ENCODE measurements at places on chromosomes 5 and 9.

- no peak for DNase-seq
Measured at GRCh38 chr9:115525111-115526058, 407.4 kb upstream of the TNC start.

GRCh38 chr5:99926463-99926862 is 608.7 kb upstream of the FAM174A start:
- DNase-seq = no peak

DNA sequence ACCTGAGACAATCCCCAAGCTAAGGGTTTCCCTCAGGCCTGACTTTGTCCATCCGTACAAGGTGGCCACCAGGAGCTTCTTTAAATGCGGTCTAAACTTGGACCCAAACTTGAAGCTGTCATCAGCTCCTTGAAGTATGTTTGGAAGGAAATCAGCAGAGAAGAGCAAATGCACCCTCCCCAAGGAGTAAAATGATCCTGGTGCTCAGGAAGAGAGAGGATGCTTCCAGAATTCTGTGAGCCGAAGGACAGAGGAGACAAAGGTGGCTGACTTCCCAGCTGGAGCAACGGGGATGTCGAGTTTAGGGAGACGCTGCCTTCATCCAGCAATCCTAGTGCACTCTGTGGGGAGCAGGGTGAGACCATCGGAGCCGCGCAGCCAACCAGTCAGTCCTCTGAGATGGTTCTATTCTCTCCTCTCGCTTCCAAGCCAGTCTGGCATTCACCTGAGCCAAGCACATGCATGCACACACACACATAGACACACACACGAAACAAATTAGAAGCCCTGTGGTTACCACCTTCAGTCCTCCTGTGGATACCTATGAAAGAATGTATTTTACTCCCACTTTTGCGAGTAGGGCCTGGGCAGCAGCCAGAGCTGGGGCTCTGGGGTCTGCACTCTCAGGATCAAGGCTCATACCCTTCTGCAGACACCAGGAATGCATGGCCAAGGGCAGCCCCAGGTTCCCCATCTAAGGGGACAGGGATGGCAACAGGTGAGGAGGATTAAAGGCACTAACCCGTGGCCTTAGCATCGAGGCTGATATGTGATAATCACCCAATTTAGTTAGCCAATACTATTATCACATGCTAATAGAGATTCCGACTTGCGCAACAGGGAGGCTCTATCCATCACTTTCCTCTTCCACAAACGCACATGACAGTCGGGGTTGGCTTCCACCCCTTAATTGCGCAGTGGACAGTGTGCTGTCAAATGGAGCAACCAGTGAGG is 75.8 kb downstream of the GTF3C4 start:
- no peak for DNase-seq

DNA sequence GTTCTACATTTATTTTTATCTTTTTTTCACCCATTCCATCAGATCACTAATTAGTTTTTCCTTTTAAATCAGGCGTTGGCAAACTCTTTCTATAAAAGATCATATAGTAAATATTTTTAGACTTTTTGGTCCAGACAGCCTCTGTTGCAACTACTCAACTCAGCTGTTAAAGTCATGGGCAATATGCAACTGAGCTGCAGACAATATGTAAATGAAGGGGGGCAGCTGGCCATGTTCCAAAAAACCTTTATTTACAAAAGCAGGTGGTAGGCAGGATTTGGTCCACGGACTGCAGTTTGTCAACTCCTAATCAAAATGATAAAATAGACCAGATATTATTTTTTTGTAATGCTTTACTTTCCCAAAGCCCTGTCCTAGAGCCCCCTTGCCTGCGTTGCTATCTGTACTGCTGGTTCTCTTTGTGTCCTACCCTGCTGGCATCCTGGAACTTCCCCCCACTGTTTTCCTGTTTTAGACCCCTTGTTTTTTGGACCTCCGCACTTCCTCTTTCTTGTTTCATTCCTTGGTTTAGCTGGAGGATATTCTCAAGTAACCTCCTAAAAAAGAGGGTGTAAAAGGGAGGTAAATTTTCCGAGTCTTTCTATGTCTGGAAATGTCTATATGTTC is 24.7 kb upstream of the TNFSF8 start:
- DNase-seq = no peak

DNA sequence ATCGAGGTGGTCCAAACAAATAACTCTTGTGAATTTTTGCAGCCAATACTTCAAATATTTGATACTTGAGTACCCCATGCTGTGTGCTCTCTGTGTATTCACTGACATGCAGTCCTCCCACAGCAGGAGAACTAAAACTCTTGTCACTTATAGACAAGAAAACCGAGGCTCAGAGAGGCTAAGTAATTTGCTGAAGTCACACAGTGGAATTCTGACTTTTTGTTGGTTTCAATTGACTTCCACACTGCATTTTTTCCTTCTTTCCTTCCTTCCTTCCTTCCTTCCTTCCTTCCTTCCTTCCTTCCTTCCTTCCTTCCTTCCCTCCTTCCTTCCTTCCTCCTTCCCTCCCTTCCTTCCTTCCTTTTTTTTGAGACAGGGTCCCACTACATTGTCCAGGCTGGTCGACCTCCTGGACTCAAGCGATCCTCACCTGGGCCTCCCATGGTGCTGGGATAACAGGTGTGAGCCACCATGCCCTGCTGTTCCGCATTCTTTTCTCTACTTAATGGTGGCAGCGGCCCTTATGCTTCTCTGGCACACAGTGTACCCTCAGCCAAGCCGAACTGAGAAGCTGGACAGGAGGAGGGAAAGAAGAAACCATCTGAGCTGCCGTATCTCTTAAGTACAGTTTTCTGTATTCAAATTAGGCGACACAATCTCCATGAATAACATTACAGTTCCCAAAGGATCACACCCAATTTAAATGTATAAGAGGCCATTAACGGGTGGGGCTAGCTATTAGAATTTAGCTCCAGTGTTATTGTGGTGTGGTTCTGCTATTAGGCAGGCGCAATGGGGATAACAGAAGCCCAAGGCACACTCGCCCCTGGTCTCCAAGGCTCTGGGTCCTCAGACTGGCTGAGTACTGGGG is 38.4 kb upstream of the GRHPR start:
- DNase-seq = peak; percentile 69

DNA sequence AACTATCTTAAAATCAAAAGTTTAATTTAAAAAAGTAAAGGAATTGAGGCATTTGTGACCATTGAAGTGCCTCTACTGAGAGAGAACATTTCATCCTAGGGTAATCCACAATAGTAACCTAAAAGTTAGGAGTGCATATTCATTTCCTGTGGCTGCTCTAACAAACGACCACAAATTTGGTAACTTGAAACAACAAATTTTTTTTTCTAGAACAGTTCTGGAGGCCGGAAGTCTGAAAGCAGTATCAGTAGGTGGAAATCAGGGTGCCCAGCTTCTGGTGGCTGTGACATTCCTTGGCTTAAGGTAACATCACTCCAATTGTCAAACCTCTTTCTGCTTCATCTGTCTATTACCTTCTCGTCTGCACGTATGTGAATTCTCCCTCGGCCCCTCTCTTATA is 67.1 kb upstream of the SSBP2 start:
- DNase-seq = no peak

DNA sequence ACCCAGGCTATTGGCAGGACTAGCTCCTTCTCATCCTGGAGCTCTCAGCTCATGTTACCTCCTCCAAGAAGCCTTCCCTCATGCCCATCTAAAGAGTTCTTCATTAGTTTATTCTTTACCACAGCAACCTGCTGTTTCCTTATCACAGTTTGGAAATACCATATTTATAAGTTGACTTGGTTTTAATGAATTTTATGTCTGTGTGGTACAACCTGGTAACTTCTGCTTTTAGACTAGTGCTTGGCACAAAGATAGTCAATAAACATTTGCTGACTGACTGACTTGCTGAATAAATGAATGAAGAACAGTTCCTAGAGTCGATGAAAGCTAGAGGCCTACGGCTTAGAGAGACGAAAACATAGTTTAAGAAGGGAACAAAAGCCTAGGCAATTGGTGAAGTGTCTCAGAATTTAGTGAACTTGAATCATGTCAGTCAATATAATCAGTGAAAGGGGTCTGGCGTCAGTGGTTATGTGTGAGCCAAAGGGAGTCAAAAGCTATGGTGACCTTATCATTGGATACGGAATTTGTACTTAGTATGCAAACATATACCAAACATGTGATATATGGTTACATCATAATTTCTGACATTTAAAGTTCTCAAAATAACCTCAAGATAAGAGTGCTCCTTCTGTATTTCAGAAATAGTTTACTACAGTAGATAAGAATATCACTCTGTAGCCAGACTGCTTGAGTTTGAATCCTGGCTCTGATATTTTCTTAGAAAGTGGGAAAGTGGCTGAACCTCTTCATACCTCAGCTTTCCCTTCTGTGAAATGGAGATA is 239.5 kb downstream of the MCTP1 start:
- no peak for DNase-seq

DNA sequence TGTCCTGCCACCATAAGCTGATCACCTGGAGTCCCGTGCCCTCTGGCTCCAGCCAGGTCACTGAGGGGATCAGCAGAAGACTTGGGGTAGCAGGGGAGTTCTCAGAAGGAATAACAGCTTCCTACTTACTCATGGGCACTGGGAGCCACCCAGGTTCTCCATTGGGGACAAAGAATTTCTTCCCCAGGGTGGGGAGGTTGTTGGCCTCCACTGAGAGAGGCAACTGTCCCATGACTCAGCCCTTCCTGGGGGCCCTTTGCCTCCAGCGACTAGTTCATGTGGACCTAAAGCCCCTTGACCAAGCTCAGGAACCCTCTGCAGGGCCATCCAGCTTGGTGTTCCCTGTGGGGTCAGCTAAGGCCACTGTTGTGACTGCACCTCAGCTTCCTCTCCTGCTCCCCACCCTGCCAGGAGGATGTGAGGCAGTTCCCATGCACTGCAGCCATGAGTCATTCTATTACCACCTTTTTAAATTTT is 175.0 kb downstream of the AUH start:
- DNase-seq = no peak

- DNase-seq = no peak
Measured at GRCh38 chr5:127705120-127705892, 2.1 kb downstream of the CCDC192 start.

DNA sequence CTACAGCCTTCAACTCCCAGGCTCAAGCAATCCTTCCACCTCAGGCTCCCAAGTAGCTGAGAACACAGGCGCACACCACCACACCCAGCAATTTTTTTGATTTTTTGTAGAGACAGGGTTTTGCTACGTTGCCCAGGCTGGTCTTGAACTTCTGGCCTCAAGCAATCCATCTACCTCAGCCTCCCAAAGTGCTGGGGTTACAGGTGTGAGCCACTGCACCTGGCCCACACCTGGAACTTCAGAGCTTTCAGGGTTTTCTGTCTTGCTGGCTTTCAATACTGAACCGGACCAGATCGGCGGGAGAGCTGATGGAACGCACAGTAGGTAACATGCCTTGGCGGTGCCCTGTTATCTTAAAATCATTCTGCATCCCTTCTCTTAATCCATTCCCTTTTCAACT is 30.8 kb downstream of the IPPK start:
- DNase-seq = no peak

DNA sequence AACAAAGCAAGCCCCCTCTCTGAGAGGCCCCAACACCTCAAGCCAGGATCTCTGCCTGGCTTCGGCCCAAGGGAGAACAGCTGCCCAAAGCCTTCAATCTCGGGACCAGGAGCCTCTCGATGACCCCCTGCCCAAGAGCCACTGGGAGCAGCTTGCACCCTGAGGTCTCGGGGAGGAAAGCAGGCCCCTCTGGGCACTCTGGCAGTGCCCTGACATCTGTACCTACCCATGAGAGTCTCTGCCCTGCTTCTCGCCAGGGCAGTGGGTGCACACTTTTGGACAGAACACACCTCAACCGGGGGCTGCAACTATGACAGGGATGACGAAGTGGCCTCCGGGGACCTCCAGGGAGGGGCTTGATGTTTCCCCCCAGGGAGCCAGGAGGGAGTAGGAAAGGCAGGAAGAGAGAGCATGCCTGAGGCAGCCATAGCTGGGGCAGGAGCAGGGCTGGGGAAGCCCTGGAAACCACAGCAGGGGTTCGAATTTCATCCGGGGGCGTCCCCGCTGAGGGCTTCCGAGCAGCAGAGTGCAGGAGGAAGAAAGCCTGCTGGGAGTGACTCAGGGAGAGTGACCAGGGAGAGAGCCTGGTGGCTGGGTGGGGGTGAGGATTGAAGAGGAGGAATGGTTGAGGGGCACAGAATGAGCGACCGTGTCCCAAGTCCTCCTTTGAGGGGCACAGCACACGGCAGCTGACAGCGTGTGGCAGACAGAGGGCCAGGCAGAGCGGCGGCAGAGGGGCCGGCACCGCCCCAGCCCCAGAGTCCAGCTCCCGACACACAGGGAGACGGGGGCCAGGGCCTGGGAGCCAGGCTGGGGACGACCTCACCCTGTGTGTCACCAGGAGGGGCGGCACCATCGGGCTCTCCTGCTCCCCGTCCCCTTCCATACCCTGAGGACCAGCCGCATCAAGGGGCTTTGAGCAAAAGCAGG is 1.8 kb downstream of the LPCAT1 start:
- no peak for DNase-seq

DNA sequence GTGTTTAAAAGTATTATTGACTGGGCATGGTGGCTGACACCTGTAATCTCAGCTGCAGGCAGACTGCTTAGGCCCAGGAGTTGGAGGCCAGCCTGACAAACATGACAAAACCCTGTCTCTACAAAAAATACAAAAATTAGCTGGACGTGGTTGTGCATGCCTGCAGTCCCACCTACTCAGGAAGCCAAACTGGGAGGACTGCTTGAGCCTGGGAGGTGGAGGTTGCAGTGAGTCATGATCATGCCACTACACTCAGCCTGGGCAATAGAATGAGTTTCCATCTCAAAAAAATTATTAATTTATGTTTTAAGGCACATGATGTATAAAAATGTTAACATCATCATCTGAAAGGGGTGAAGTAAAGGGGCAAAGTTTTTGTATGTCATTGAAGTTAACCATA is 49.7 kb upstream of the FNIP1 start:
- DNase-seq = no peak

GRCh38 chr9:20930836-20931235 is 100.6 kb downstream of the HACD4 start:
- no peak for DNase-seq

- no peak for DNase-seq
Measured at GRCh38 chr5:13698885-13699284, 245.6 kb downstream of the DNAH5 start.

GRCh38 chr5:140833993-140834392 is at the start of gene PCDHA7:
TSS of gene PCDHA7 (plus strand) at chr5:140834269. CDS start at chr5:140834384, 115 bp downstream.
- no peak for DNase-seq

DNA sequence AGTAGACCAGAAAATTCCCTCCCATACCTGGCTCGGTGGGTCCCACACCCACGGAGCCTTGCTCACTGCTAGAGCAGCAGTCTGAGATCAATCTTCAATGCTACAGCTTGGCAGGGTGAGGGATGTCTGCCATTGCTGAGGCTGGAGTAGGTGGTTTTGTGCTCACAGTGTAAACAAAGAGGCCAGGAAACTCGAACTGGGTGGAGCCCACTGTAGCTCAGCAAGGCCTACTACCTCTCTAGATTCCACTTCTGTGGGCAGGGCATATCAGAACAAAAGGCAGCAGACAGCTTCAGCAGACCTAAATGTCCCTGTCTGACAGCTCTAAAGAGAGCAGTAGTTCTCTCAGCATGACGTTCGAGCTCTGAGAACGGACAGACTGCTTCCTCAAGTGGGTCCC is 5.6 kb upstream of the GZMA start:
- DNase-seq = no peak

DNA sequence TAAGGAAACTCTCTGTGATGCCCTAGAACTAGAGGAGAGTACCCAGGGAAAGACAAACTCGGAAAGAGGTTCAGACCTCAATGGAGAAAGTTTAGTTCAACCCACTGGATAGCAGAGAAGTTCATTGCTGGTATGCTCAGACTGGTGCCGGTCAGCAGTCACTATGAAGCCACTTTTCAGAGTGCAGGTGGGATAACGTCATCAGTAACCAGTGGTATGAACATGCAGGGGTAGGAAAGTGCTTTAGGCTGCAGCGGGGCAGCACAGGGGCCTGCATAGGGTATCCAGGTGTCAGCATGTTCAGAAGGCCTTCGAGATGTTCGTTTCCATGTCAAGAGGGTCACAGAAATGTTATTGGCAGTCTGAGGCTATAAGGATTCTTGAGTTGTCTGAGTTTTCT is 20.8 kb upstream of the ANKRD55 start:
- no peak for DNase-seq
